K562 (cell line): ENCODE measurements at places on chromosomes 5 and 9. TPM values are rescaled to one million over a fixed set of nuclear protein-coding genes. Genes with fewer than 3 reads are reported as not detected.

GRCh38 chr9:93479726-93480125 lies 26.3 kb upstream of the FAM120AOS start:
- no peak for DNase-seq

GRCh38 chr9:134782921-134783698 lies 97.5 kb upstream of the FCN2 start:
- no peak for DNase-seq

DNA sequence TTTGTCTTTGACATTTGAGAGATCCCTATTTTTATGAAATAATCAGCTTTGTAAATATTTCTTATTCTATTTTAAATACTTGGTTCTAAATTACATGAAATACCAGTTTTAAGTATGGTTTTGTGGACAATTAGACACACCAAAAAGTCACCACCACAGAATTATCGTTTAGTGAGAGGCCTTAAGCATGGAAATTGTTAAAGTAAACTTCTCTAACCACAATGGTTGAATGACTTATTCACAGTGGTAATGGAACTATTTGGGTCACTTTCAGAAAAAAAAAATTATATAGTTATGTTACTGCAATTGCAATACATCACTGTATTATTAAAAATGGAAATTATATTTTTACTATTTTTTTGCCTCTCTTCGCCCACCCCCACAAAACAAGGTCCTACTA lies 1252.5 kb downstream of the EFNA5 start:
- no peak for DNase-seq

DNA sequence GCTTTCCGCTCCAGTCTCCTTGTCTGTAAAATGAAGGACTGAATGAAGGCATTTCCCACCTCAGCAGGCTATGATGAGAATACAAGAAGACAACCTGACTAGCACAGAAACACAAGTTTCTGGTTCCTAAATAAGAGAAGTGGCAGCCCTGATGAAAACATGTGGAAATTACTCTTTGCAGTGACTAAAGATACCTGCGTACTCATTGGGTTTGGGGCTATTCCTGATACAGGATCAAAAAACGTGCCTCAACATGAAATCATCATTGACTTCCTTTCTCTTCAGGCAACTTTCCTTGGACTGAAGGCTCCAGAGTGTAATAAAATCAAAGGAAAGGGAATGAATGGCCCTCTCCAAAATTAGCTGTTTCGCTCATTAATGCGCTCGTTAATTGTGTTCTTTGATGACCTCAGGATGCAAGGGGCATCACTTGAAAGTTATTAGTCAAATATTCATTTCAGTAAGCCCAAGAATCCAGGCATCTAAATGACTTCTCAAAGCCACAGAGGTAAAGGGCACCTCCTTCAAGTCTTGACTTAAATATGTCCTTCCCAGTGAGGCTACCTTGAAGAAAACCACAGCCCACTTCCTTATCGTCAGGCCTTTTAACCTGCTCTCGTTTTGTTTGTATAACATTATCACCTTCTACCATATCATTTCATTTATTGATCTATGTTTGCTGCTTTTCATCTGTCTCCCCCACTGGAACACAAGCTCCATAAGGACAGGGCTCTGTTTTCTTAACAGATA lies 68.9 kb downstream of the RASEF start:
- no peak for DNase-seq

The BASP1 gene
- 0.18 and 0.22 TPM in 2 replicates for total RNA-seq
